ENCODE measurements at places on chromosomes 4 and X. TPM values are rescaled to one million over a fixed set of nuclear protein-coding genes. Genes with fewer than 3 reads are reported as not detected.

Gene HELT
- not detected for total RNA-seq

Gene KCND1
- 0.88 TPM for total RNA-seq

- no peak overlapping the region for H3K4me3 ChIP-seq
- peaks cover 3% of the 10 kb centered on the region for H3K4me1 ChIP-seq
- no peaks in the 10 kb centered on the region for H3K36me3 ChIP-seq
- H3K27ac ChIP-seq: no peak overlapping the region
- DNase-seq: no peak
Measured at GRCh38 chr4:176191974-176192373, 3.4 kb downstream of the SPATA4 start.

DNA sequence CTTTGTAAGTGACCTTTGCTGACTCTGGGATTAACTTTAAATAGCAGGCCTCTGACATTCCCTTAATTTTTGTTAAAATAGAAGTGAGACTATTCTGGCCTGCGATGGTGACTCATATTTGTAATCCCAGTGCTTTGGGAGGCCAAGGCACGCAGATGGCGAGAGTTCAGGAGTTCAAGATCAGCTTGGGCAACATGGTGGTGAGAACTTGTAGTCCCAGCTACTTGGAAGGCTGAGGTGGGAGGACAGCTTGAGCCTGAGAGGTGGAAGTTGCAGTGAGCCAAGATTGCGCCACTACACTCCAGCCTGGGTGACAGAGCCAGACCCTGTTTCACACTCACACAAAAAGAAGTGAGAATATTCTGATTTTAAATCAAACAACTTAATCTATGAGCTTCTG, 27.3 kb downstream of the ZNF330 start:
- DNase-seq: no peak
- H3K4me1 ChIP-seq: peaks cover 10% of the 10 kb centered on the region
- no peak overlapping the region for H3K4me3 ChIP-seq
- H3K36me3 ChIP-seq: no peaks in the 10 kb centered on the region
- H3K27me3 ChIP-seq: no peaks in the 10 kb centered on the region
- no peak overlapping the region for H3K27ac ChIP-seq

DNA sequence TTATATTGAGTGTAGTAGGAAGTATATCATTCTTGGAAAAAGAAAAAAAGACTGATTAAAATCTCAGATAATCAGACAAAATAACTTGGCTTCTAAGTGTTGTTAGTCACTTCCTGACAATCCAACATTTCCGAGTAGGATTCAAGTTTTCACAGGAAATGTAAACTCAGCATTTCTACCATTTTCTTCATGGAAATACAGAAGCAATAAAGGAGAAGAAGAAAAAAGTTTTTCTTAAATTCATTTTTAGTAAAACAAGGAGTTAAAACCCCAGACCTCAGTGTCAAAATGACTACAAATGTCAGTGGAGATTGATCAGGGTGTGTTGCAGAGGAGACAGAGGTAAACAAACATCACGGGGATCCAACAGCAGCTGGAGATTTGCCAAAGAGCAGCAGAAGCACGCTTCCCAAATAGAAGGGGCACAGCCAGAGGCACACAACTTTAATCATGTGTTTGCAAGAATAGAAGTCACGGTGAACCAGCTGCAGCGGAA, 129.3 kb upstream of the FAM9B start:
- no peak for DNase-seq
- no peaks in the 10 kb centered on the region for H3K4me1 ChIP-seq
- no peak overlapping the region for H3K4me3 ChIP-seq
- no peaks in the 10 kb centered on the region for H3K36me3 ChIP-seq
- H3K27ac ChIP-seq: no peak overlapping the region

Gene QRFPR
- total RNA-seq: not detected

Gene RBBP7
- total RNA-seq: 129 TPM

Gene NOX1
- total RNA-seq: 13.2 TPM

DNA sequence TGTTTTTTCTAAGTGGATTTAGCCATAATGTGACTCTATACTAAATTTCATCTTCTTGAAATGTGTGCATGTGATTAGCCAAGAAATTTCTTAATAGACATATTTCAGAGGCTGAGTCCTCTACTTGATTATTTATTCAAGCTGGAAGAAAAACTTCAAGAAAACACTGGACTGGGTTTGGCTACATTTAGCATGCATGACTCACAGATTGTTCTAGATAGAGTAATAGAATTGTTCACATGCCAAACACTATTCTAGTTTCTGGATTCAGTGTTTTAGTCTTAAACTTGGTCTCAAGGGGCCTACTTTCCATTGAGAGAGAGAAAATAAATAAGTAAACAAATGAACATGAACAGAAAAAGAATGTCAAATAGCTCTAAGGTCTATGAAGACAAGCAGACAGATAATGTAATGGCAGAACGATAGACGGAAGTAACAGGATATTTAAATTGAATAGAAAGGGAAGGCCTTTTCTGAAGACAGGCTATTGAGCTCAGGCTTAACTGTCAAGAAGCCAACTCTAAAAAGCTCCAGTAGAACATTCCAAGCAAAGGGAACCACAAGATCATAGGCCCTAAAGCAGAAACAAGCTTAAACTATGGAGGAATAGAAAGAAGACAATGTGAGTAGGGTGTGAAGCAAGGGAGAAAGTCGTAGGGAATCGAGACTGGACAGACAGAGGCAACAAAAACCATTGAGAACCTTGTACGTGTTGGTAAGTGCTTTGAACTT, 104.6 kb downstream of the TMEM144 start:
- H3K27me3 ChIP-seq: no peaks in the 10 kb centered on the region
- no peaks in the 10 kb centered on the region for H3K36me3 ChIP-seq
- peaks cover 9% of the 10 kb centered on the region for H3K4me1 ChIP-seq
- H3K27ac ChIP-seq: peak overlapping the region; percentile 76
- no peak for DNase-seq
